ENCODE measurements at places on chromosomes 1 and 21.

DNA sequence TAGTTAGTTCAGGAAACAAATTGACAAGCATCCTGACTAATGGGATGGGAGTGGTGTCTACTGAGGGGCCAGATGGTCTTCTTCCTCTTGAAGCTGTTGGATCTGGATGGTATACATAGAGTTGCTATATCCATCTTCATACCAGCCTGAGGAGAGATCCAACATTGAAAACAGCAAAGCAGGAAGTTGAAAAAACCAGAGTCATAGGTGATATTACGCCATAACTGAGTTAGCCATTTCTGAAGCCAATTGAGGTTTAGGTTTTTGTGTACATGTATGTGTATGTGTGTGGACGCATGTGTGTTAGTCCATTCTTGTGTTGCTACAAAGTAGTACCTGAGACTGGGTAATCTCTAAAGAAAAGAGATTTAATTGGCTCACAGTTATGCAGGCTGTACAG, 2.3 kb upstream of the TSPAN2 start:
- DNase-seq, result no peak

GRCh38 chr1:165395901-165396300, 39.4 kb upstream of the LMX1A start:
- no peak for DNase-seq

- no peak for DNase-seq
These were observed 6.6 kb downstream of the ZMYND12 start for GRCh38 chr1:42449256-42449655.

DNA sequence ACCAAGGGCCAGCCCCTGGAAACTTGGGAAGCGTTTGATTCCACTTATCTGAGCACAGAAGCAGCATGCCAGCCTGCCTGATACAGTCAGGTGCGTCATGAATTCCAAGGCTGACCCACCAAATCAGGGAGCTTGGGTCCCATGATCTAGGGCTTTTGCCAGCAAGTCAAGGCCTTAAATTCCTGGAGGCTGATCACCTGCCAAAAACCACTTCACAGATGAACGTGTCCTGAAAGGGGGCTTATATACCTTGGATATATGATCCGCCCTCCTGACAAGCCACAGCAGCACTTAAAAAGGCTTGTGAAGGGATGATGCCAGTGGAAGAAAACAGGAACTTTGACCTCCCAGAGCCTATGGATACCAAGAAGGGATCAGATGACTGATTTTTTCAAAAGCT, 24.0 kb upstream of the CLIC6 start:
- DNase-seq, result no peak

DNA sequence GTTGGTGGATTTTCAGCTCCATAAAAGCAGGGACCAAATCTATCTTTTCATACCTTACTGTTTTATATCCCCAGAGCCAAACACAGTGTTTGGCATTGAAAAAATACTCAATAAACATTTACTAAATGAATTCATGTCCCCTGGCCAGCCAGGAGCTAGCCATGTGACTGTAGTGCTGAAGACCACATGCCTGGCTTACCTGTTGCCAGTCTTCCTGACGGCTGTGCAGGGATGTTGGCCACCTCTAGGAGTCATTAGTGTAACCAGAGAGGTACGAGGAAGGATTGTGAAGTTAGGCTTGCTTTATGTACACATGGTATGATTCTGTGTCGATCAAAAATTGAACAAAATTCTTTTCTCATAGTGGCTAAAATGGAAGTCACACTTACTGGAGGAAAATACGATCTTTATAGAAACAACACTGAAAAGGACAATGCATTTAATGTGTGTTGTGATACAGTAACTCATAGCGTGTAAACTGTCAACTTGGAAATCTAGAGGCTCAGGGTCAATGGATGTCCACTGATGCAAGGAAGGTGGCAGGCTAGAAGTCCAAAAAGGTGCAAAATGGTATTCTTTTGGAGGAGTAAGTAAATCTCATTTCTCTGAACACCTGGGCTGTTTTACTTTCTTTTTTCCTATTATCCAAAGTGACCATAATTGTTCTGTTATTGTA, 60.9 kb downstream of the FGGY start:
- no peak for DNase-seq

DNA sequence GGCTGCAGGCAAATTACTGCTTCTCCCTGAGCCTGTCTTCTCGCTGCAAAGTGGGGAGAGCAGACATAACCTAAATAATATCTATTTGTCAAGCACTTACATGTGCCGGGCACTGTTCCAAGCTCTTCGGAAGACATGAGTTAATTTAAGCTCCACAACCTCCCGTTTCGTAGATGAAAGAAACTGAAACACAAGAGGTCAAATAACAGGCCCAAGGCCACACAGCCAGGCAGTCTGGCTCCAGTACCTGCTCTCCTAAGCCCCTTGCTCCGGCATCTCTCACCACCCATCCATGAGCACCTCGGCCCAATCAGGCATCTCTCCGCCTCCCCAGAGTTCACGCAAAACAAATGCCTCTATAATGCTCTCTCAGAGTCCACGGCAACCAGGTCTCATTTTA, 65.4 kb downstream of the TAS1R2 start:
- DNase-seq, result no peak

GRCh38 chr1:158087320-158087927, 93.3 kb upstream of the CD1D start:
- peak; percentile 81 for DNase-seq

DNA sequence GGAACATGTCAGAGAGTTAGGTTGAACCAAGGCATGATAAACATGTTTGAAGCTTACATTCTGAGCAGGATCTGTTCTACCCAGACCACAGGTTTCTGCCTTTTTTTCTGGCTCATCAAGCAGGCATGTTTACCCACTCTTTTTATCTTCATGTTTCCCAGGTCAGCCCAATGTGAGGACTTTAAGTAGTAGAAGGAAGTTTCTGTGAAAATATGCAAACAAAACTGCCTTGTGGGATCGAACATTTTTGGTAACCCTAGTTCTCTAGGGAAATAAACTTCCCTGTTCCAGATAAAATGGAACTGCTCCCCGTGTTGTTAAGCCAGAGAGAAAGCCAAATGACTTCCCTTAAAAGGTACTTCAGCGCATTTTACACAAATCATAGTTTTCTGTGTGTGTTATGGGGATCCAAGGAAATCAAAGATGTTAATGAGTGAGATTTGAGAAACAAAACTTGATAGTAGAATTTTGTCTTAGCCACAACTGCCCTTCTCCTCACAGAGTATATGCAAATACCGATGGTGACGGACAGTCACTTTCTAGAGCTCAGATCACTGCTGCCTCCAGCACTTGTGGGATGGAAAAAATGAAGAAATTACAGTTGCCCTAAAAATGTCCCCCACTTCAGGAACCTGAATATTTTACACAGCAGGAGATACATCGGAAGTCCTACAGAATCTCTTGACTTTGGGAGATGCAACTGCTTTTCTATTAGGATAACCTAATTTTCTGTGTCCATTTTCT, 765 bp upstream of the HIPK1 start:
- no peak for DNase-seq

All from kidney capillary endothelial cell (primary cell).